ENCODE measurements at places on chromosomes 4 and X.

DNA sequence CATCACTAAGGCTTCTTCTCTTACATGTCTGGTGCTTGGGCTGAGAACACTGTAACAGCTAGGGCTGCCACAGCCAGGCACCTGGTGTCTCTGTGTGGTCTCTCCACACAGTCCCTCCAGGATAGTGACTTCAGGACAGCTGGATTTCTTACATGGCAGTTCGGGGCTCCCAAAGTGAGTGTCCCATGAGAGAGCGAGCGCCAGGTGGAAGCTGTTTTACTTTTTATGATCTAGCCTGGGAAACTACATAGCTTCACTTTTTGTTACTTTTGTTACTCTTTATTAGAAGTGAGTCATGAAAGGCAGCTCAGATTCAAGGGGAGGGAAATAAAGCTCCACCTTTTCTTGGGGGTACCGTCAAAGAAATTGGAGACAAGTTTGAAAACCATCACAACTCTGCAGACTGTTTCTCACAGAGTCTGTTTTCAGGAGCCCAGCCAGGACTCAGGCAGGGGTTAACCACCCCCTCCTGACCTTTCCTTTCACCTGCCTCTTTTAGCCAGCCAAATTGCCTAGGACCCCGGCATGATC is 373.0 kb downstream of the MID1IP1 start:
- DNase-seq: no peak

- DNase-seq: no peak
These were observed 34.8 kb downstream of the EGF start for GRCh38 chr4:109947457-109947856.

- no peak for DNase-seq
These were observed 122.3 kb downstream of the UNC5C start for GRCh38 chr4:95426455-95426854.

DNA sequence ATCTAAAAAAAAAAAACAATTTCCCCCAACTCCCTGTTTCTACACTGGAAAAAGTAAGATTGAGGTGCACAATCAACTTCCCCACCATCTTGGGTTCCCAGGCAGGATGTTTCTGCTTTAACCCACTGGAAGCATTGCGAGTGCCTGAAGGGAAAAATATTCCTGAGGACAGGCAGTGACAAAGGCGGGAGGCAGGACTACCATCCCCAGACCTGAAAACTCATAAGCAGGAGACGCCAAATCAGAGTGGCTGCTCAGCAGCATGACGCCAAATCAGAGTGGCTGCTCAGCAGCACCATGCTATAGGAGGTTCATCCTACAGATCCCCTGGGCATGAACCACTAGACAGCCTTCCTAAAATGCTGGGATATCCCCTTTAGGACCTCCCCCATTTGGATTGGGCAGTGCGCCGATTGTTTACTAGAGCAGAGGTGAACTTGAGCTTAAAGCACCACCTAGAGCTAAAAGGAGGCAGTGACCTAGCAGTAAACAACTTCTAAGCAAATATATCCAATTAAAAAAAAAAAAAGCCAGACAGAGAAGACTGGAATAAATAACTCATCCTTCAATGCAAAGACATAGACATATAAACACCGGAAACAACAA is 35.0 kb upstream of the GK start:
- no peak for DNase-seq

DNA sequence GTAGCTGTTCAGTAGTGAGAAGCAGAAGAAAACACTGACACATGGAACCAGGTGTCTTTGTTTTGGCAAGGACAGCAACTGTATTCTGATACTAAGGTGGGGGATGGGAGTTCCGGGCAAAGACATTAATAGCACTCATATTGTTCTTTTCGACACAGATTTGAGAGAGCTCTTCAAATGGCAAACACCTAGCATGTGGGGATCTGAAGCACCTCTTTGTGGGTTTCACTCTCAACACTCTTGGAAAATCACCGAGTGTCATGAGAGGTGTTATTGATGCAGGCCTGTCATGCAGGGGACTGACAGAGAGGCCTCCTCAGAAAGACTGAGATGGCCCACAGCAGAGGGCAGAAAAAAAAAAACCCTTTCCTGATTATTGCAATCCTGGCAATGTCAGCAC is 228.4 kb upstream of the VCX start:
- DNase-seq: no peak

DNA sequence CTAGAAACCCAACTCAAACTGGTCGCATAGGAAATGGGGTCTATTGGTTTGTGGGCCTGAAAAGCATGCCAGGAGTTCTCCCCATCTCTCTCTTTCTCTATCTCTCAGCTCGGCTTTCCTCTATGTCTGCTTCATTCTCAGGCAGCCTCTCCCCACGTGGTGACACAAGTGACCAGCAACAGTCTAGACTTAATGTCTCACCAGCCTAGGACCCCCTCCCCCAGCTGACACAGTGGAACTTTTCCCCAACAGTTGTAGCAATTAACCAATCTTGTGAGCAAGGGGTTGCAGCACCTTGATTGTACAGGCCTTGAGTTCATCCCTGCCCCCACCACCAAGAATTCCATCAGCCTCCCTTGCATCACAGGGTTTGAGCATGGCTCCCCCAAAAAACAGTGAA is 159.8 kb upstream of the KIT start:
- no peak for DNase-seq

- peak; percentile 82 for DNase-seq
These were observed 12.8 kb upstream of the GUCY1B1 start for GRCh38 chr4:155745984-155746383.

GRCh38 chr4:144171697-144172096 is 31.2 kb upstream of the GYPA start:
- no peak for DNase-seq

- no peak for DNase-seq
These were observed 88.2 kb downstream of the DOCK11 start for GRCh38 chrX:118583781-118584180.

DNA sequence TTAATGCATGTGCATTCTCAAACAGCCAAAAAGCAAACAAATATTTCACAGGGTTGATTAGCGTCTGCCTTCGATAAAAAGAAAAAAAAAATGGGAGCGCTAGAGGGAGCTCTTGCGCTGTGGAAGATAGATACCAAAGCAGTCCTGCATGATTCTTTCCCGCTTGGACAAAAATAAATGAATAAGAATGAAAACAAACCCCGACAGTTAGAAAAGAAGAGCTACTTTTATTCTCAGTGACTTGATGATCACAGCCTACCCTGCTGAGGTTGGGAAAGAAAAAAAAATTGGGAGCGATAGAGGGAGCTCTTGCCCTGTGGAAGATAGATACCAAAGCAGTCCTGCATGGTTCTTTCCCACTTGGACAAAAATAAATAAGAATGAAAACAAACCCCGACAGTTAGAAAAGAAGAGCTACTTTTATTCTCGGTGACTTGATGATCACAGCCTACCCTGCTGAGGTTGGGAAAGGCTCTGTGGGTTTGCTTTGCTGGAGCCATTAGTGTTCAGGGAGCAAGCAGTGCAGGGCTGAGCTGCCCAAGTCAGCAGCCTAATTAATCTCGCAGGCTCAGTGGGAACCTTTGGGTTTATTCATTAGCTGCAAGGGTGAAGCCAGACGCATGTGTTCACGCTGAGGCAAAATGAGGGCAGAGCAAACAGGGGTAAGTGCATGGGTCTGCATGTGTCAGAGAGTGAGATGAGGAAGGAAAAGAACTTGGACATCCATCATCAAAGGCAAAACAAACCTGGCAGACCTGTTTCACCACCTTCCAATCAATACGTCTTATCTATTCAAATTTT is 249.3 kb upstream of the PRKX start:
- peak; percentile 0 for DNase-seq

- no peak for DNase-seq
These were observed 29.2 kb downstream of the LETM1 start for GRCh38 chr4:1826531-1827350.

DNA sequence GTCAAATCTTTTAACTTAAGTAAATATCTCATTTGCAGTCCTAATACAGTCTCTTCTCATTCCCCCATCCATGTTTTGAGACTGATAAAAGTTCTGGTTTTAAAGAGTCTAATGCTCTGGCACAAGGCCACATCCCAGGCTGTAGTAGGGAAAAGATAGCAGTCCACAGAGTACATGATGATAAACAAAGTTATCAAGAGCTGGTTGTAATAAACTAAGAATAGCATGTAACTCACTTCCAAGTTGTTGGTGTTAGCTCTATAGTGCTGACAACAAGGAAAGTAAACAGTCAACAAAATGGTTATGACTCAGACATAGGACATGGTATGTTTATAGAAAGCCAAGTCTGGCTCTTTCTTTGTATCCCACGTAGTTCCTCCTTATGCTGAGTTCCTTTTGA is 21.8 kb upstream of the AREG start:
- no peak for DNase-seq

DNA sequence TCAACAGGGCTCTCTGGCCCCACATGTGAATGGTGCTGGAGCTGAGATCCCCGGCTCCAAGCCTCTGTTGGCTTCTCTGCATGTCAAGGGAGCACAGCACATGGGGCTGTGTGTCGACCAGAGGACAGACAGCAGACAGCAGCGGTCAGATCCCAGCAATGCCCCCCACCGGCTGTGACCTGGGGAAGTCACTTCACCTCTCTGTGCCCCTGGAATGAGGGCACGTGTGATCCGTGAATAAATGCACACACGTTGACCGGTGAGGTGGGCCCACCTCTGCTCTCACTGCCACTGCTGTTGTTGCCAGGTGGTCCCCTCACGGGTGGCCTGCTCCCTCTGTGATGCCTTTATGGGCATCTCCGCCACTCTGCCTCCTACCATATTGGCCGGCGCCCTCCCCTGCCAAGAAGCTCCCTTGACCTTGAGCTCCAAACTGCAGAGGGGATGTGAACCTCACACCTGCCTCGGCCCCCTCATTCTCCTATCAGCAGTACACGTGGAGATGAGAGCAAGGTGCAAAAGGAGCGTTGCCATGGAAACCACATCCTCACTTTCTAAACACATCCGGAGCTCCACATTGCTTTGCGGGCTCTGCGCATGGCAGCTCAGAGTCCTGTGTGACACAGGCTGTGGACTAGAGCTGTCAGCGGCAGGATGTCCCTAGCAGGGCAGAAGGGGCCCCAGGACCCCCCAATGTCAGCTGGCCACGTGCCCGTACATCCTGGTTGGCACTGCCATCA is 75.4 kb downstream of the ABLIM2 start:
- no peak for DNase-seq

DNA sequence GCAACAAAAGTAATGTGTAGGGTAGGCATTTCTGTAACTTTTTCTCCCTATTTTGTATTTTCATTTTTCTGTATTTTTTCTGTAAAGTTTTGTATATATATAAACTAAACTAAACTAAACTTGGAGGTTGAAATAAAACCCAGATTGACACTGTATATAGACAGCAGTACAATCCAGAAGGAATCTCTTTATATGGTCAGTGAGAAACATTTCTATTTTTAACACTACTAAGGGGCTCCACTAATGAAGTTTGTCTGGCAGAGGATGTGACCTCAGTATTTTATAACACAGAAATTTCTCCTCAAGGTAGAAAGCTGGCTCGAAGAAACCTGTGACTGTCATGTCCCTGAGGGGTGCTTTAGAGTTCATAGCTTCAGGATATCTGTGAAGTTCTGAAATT is 959.2 kb downstream of the ADGRL3 start:
- no peak for DNase-seq

DNA sequence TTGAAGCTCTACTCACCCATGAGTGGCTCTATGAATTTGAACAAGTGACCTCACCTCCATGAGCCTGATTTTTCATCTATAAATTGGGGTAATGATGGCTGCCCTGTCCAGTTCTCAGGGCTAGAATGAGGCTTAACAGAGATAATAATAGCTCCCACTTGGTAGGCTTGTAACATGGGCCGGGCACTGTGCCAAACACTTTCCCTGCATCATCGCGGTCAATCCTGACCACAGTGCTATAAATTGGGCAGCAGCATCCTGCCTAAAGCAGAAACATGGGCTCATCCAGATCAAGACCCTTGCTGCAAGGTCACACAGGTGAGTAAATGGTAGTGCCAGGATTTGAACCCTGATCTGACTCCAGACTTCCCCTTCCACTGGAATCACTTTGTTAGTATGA is 12.8 kb downstream of the APLN start:
- DNase-seq: peak; percentile 6

- DNase-seq: peak; percentile 73
These were observed 14.3 kb downstream of the FAM47B start for GRCh38 chrX:34956916-34957315.

DNA sequence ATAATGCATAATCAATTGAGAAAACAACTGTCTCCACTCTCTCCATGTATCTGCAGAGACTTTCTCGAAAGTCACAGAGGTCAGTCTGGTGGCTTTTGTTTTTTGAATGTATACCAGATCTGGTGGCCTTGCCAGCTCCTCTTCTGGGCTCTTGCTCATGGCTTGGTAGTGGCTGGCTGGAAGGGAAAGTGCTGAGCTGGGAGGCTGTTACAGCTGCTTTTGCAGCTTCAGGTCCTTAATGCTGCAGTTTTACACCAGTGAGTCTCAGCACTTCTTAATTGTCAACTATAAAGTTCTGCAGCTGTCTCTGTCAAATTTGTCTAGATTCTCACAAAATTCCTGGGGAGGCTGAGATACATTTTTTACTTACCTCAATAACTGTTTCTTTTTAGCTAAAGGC is 390.0 kb downstream of the GRXCR1 start:
- no peak for DNase-seq

- no peak for DNase-seq
These were observed 837.6 kb downstream of the PDHA2 start for GRCh38 chr4:96677499-96677898.

DNA sequence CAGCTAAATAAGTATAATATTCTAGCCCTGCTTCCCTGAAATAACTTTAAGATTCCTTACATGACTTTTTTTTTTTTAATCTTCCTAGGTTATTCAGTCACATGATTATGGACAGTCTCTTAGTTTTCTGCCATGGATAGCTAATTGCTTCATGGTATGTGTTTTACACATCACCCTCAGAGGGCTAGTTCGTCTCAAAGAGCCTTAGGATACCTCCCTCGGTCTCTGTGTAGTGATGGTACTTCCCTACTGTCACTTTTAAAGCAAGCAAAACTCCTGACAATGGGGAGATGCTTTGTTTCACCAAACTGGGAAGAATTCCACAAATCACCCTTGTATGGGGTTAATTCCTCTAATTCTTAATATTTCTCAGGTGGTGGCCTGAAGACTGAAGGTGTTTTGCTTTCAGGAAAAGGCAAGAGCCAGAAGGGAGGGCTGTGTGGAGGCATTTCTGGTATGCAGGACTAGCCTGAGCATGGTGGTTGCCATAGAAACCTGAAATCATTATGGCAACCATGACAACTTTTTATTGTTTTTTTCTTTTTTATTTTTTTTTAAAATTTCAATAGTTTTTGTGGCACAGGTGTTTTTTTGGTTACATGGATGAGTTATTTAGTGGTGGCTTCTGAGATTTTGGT is 70.4 kb downstream of the BEX3 start:
- peak; percentile 20 for DNase-seq

GRCh38 chrX:17226736-17227135 is 148.3 kb upstream of the NHS start:
- no peak for DNase-seq

DNA sequence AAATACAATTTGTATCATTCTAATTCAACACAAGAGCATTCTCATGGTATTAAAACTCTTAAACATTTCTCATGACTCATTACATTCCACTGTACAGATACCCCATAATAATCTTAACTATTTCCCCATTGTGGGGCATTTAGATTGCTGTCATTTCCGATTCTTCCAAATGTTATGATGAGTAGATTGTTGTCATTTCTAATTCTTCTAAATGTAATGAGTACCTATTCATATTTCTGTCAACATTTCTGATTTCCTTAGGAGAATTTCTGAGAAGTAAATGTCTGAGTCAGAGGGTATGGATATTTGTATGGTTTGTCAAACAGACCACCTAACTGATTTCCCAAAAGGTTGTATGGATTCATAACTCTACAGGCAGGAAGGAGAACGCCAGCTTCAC is 8.3 kb downstream of the S100G start:
- no peak for DNase-seq
